ENCODE measurements at places on chromosomes 6 and 20.

GRCh38 chr20:63689046-63690002, 7.1 kb upstream of the TNFRSF6B start:
- DNase-seq: no peak

- DNase-seq: no peak
Observed at GRCh38 chr20:46434597-46434996, 28.2 kb upstream of the ELMO2 start.

DNA sequence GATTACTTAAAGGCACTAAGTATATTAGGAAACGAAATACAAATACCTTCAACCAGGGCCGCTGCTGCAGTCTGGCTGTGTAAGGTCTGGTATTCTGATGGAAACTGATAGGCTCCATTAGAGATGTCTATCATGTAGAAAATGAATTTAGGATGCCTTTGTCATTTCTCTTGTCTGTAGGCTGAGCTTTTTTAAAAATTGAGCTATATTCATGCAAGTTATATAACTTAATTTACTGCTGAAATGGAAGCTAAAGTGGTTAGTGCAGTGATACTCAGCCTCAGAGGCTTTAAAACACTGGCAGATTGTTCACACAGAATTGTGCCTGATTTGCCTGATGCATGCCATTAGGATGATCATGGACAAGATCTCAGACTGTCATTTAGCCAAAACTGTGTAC, 286.2 kb upstream of the QKI start:
- DNase-seq: no peak

DNA sequence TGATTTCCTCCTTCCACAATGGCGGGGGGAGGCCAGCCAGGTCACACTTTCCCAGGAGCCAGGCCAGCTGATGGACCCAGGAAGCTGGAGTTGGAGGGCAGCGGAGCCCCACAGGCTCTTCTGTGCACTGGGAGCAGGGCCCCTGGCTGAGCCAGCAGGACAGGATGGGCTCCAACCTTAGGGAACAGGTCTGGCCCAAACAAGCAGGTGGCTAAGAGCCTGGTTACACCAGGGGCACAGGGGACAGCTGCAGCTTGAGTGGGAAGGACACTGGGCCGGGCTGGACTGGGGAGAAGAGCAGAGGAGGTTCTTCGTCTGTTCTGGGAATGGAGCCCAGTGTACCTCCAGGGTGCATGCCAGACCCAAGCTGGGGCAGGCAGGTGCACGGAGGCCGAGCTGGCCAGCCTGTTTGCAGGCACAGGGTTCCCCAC, 102.3 kb downstream of the DLL1 start:
- DNase-seq: no peak

- peak; percentile 54 for DNase-seq
Observed at GRCh38 chr20:44495257-44495656, 19.6 kb downstream of the TTPAL start.

- DNase-seq: no peak
Observed at GRCh38 chr20:4246428-4246827, 231.1 kb upstream of the RNF24 start.

GRCh38 chr20:48807586-48808381, 20.0 kb downstream of the PREX1 start:
- no peak for DNase-seq

DNA sequence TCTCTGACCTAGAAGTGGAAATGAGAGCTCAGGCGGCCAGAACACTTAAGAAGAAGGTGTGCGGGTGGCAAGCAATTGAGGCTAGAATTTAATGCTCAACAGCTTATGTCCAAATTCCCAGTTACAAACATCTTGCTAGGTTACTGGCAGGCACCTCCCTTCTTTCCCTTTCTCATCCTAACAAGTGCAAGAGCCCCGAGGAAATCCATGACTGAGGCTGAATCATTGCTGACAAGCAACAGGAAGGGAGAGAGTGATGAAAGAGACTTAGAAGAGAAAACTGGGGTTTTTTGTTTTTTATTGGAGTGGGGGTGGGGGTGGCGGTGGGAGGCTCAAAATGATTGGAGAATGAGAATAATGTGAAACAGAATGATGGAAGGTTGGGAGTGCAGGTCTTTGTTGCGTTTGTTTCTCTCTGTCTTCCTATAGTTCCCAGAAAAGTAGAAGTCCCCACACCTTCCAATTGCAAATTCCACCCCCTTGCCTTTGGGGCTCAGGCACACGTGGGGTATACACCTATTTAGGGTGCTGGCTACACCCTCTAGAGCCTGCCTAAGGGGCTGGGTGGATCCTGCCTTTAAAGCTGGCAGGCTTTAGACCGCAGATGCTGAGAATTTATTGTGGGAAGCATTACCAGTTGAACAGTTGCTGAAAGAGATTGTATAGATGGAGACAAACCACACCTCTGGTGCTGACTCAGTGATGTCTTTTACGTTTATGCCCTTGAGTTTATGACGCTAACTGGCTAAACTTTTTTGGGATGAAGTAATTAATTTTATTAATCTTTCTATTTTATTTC, 1.4 kb downstream of the FAM83B start:
- DNase-seq: no peak

DNA sequence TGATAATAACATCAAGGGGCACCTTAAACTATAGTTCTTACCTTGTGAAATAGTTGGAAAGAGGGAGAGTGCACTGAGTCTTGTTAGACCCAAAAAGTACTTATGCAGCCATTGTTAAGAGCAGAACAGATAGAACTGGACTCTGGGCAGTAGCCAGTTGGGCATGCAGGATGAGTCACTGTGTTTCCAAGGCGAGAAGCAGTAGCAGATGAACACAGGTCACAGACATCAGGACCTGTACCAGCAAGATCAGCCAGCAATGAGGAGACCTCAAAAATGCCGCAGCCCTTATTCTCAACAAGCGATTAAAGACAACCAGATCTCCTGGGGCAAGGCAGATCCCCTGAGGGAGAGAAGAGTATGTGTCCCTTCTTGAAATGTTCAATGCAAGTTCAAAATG, 79.0 kb downstream of the SAMD3 start:
- no peak for DNase-seq

DNA sequence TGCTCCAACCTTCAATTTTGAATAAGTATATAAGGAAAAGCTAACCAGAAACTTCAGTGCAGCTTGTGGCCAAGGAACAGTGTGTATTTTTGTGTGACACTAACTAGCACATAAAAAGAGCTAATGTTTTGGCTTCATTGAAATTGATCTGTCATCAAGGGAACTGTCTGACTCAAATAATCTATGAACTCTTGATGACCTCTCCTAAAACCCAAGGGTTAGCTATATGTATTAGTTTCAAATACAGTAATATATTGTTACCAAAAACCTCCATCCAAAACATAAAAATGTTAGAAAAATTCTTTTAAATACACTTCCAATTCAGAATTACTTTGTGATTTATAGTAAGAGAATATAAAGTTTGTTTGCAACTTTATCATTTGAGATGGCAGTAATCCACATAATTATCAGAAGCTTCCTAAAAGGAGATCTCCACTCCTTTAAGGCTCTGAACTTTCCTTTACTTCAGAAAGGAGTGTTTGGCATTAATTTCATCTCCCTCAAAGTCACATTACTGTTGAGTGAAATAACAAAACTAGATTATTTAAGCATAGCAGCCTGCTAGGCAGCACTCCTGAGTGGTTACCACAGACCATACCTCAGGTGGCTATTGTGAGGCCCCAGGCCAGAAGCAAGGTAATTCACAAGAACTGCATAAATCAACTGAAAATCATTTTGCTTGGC, 46.3 kb upstream of the HSF2 start:
- no peak for DNase-seq

DNA sequence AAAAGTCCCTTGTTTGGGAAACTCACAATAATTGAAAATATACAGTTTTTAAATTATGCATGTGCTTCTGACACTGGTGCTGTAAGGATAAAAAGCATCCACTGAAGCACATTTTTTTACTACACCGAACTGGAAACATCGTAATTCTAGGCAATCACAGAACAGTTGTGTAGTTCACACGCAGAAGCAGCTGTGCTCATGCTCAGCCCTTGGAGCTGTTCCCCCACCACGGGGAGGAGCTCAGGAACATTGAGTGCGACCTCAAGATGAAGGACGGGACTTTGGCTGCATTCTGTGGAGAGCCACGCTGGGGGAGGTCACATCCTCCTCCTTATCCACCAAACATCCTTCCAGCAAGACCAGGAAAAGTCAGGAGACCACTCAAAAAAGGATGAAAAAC, 466.3 kb upstream of the CDH4 start:
- DNase-seq: no peak

DNA sequence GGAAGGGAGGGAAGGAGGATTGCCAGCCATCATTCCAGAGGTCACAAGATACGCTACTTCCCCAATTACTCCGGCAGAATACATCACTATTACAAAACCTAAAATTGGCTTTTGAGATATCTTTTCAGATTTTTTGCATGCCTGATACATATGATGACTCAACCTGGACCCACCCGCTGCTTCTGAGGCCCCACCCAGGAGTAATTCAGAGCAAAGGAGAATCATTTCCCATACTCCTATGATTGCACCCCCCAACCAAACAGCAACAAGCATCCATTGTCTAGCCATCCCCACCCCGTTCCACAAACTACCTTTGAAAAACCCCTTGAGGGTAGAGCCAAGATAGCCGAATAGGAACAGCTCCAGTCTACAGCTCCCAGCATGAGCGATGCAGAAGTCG, 163.5 kb upstream of the GJE1 start:
- no peak for DNase-seq

DNA sequence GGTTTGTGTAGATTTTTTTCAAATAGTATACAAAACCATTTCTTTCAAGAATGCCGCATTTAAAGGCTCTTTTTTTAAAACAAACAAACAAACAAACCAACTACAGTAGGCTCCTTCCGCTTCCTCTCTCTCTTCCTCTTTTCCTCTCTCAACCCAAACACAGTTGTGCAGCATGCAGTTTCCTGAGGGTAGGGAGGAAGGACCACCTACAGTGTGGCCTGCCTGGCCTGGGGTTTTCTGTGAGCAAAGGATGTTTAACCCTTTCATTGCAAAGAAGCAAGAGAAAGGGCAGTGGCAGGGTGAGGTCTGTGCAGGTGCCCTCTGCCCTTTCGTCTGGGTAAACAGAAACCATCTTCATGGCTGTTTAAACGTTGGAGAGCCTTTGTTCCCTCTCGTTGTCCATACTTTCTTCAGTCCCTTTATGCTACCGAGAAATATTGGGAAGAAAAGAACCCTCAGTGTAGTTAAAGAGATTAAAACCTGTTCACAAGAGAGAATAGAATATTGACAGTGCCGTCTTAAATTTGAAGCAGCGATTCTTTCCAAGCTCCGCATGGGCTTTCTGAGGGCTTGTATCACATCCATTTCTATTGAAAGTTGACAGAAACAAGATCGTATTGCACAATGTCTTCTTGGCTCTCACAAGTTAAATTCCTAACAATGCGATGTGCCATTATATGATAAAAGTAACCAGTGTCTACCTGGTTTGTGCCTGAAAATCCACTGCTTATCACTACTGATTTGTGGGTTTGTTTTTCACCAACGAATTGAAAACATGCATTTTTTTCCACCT, 215.5 kb upstream of the SNX9 start:
- no peak for DNase-seq

Measured in GM04503 (cell line).